ENCODE measurements at places on chromosomes 1 and 21.

- no peak for DNase-seq
These were observed 34.0 kb upstream of the CHIT1 start for GRCh38 chr1:203263496-203263895.

GRCh38 chr1:202709276-202710041, 795 bp downstream of the SYT2 start:
- DNase-seq = no peak

DNA sequence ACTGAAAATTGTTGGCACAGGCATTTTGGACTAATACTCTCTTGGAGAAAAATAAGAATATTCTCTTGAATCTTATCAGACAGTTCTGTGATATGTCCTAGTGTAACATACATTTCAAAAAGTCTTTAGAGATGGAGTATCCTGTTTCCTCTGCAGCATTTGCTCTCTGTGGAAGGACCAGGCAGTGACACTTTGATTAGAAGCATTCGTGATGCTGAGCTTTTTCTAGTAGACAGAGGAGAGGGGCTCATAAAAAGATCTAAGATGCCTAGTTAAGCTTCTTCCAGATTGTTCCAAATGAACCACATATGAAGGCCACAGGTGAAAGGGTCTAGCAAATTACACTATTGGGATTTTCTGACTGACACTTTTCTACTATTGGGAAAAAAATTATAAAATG, 120.3 kb downstream of the C1orf21 start:
- DNase-seq = no peak

- DNase-seq = no peak
These were observed 88.0 kb upstream of the AK4 start for GRCh38 chr1:65059930-65060538.

GRCh38 chr1:6507461-6507911, 16.0 kb upstream of the PLEKHG5 start:
- no peak for DNase-seq

- DNase-seq = no peak
These were observed 123.1 kb downstream of the PGBD5 start for GRCh38 chr1:230303069-230303468.

- DNase-seq = no peak
These were observed 37.0 kb downstream of the LRIG2 start for GRCh38 chr1:113109908-113110554.

GRCh38 chr1:69315823-69316222, 251.9 kb upstream of the LRRC7 start:
- DNase-seq = no peak

- no peak for DNase-seq
These were observed 83.4 kb downstream of the LYST start for GRCh38 chr1:235783148-235783776.

Data from NCI-H2081 treated with DMSO at 0.1 percent for 48 hours (cell line).